ENCODE measurements at places on chromosomes 13 and 19. TPM values are rescaled to one million over a fixed set of nuclear protein-coding genes. Genes with fewer than 3 reads are reported as not detected.

Gene CRB3
- 1.6 TPM for total RNA-seq

Gene HNRNPA1L2
- 6.7 TPM for total RNA-seq

Gene SELENOV
- not detected for total RNA-seq

Gene ZNF491
- not detected for total RNA-seq

Gene MARCHF2
- 29.0 TPM for total RNA-seq

Gene CEACAM7
- total RNA-seq = not detected

- H3K4me3 ChIP-seq = no peak overlapping the region
- peaks cover 2% of the 10 kb centered on the region for H3K27me3 ChIP-seq
- H3K27ac ChIP-seq = peak overlapping the region; percentile 42
- H3K4me1 ChIP-seq = peaks cover 7% of the 10 kb centered on the region
- no peak for DNase-seq
Measured at GRCh38 chr13:76293751-76294150, 592.5 kb downstream of the KCTD12 start.

- H3K27ac ChIP-seq = no peak overlapping the region
- peaks cover 6% of the 10 kb centered on the region for H3K36me3 ChIP-seq
- H3K27me3 ChIP-seq = no peaks in the 10 kb centered on the region
- no peak overlapping the region for H3K4me3 ChIP-seq
- DNase-seq = peak; percentile 39
- peaks cover 63% of the 10 kb centered on the region for H3K4me1 ChIP-seq
Measured at GRCh38 chr13:97278435-97279411, 56.6 kb downstream of the MBNL2 start.

DNA sequence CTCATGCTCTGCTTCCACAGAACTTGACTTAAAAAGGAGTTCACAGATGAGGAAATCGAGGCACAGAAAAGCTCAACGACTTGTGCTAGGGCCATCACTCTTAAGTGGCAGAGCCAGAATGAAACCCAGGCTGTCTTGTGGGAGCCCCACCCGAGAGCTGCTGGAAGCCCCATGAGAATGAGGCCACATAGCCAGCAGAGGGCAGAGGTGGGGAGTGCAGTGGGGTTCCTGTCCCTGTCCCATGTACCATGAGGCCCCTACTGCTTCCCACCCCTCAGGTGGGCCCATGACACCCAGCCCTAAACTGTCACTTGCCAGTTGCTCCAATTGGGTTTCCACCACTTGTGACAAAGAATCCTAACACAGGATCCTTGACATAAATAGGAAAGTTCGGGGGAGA, 175.9 kb downstream of the IRS2 start:
- H3K4me3 ChIP-seq = no peak overlapping the region
- H3K36me3 ChIP-seq = no peaks in the 10 kb centered on the region
- no peak overlapping the region for H3K27ac ChIP-seq
- DNase-seq = no peak
- no peaks in the 10 kb centered on the region for H3K27me3 ChIP-seq

- H3K27ac ChIP-seq = peak overlapping the region; percentile 62
- H3K27me3 ChIP-seq = no peaks in the 10 kb centered on the region
- peak; percentile 64 for DNase-seq
- H3K36me3 ChIP-seq = peaks cover 13% of the 10 kb centered on the region
- peak overlapping the region; percentile 99 for H3K4me3 ChIP-seq
Measured at GRCh38 chr19:45508861-45509691, 1.8 kb downstream of the VASP start.

DNA sequence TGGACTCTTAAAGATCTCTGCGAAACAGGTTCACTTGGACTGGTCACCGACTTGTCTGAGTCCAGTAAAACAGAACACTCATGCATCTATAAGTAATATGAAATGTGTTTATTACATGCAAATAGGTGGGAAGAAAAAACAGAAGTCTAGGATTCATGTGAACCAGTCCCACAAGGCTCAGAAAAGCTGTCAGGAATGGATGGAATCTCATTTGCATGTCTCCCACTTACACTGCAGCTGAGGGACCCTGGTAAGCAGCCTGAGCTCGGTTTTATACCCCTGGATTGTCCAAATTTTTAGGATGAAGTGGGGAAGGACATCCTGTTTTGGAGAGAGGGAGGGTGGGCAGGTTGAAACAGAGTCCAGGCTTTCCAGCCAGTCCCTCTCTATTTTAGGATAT, 1545.1 kb upstream of the PCDH20 start:
- H3K27ac ChIP-seq = no peak overlapping the region
- no peak for DNase-seq
- H3K4me3 ChIP-seq = no peak overlapping the region
- no peaks in the 10 kb centered on the region for H3K36me3 ChIP-seq

- H3K27ac ChIP-seq = no peak overlapping the region
- no peaks in the 10 kb centered on the region for H3K36me3 ChIP-seq
- no peaks in the 10 kb centered on the region for H3K27me3 ChIP-seq
- no peak overlapping the region for H3K4me3 ChIP-seq
- H3K4me1 ChIP-seq = peaks cover 23% of the 10 kb centered on the region
- no peak for DNase-seq
Measured at GRCh38 chr13:35930665-35931631, 200.2 kb downstream of the DCLK1 start.

- no peak overlapping the region for H3K4me3 ChIP-seq
- peak; percentile 14 for DNase-seq
- no peaks in the 10 kb centered on the region for H3K4me1 ChIP-seq
- peaks cover 7% of the 10 kb centered on the region for H3K36me3 ChIP-seq
- no peaks in the 10 kb centered on the region for H3K27me3 ChIP-seq
Measured at GRCh38 chr13:39675904-39676303, 20.4 kb downstream of the COG6 start.

DNA sequence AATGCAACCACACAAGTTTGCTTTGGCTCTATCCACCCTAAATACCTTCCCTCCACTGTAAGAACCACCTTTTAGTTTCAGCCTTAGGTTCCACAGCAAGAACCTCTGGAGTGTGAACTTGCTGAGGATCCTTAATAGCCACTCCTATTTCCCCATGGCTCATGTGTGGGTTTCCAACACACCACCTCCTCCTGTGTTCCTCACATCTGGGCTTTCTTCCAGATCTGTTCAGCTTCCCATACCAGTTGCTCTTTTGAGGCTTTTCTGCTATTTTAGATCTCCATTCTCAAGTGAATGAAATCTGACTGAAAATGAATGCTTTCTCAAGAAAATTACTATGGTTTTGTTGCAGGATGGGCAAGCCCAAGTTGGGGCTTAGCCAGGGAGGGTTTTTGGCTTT, 104.8 kb upstream of the MIR17HG start:
- DNase-seq = peak; percentile 20
- no peaks in the 10 kb centered on the region for H3K36me3 ChIP-seq
- H3K27me3 ChIP-seq = no peaks in the 10 kb centered on the region
- H3K4me3 ChIP-seq = no peak overlapping the region

GRCh38 chr13:112443191-112443994, 67.2 kb downstream of the SPACA7 start:
- no peaks in the 10 kb centered on the region for H3K36me3 ChIP-seq
- H3K4me3 ChIP-seq = no peak overlapping the region
- H3K4me1 ChIP-seq = no peaks in the 10 kb centered on the region
- no peak for DNase-seq
- H3K27ac ChIP-seq = no peak overlapping the region

DNA sequence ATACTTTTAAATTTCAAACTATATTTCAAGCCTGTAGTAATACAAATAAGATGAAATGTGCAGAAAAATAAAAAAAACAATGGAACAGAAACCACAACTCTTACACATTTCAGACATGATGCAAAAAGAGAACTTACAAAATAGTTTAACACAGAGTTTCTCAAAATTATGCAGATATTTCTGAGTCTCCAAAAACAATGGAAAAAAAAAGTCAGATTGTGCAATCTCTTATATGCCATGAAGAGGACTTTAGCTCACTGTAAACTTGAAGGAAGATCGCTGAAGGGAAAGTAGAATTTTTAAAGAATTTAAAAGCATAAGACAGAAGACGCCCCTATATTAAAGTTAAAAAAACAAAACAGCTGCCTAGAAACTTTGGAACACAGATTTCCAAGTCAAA, 20.4 kb downstream of the ZNF708 start:
- H3K36me3 ChIP-seq = peaks cover 26% of the 10 kb centered on the region
- no peak for DNase-seq
- no peaks in the 10 kb centered on the region for H3K4me1 ChIP-seq
- H3K4me3 ChIP-seq = no peak overlapping the region
- no peak overlapping the region for H3K27ac ChIP-seq

DNA sequence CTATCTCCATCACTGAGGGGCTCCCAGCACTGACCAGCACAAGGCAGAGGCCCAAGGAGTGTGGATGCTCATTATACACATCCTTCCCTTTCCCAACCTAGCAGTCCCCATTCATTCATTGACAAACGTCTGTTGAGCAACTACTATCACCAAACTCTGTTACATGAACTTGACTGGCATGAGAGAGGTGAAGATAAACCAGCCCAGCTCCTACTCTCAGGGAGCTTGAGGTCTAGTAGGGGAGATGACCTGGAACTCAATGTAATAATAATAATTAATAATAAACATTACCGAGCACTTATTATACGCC, 8.9 kb upstream of the CEACAM16 start:
- no peaks in the 10 kb centered on the region for H3K36me3 ChIP-seq
- DNase-seq = no peak
- H3K4me1 ChIP-seq = peaks cover 21% of the 10 kb centered on the region
- no peaks in the 10 kb centered on the region for H3K27me3 ChIP-seq
- no peak overlapping the region for H3K4me3 ChIP-seq

- no peak overlapping the region for H3K4me3 ChIP-seq
- H3K36me3 ChIP-seq = peaks cover 14% of the 10 kb centered on the region
- H3K27ac ChIP-seq = peak overlapping the region; percentile 95
- no peaks in the 10 kb centered on the region for H3K27me3 ChIP-seq
- H3K4me1 ChIP-seq = peaks cover 32% of the 10 kb centered on the region
- peak; percentile 67 for DNase-seq
Measured at GRCh38 chr19:3458229-3459088, 21.9 kb downstream of the SMIM24 start.

DNA sequence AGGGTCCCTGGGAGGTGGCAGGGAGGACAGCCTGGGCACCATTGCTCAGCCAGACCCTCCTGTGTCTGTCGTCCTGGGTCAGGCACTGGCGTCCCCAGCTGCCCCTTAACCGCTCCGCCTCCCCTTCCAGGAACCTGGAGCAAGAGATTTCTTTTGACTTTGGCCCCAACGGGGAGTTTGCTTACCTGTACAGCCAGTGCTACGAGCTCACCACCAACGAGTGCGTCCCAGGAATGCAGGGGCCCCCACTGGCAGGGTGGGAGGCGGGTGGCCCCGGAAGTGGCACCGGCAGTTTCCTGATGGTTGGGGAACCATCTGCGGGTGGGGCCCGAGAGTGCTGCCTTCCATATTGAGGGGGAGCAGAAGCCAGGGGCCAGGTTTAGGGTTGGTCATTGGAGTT, 13.0 kb downstream of the PRKCSH start:
- no peak overlapping the region for H3K27ac ChIP-seq
- H3K4me3 ChIP-seq = no peak overlapping the region
- H3K27me3 ChIP-seq = no peaks in the 10 kb centered on the region

DNA sequence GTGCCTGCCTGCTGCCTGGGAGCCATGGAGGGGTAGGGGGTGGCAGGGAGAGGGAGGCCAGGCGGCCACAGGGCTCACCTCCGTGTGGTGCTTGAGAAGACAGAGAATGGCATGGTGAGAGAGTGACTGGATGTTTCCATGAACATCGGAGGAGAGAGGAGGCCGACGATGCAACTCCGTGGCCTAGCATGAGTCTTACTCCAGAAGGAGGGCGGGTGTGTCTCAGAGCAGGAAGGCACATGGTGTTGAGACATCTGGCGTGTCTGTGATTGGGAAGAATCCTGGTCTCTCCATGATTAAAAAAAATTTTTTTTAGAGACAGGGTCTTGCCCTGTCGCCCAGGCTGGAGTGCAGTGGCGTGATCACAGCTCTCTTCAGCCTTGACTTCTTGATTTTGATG, 5.1 kb downstream of the IRGC start:
- no peaks in the 10 kb centered on the region for H3K4me1 ChIP-seq
- no peak overlapping the region for H3K27ac ChIP-seq
- DNase-seq = no peak

GRCh38 chr13:84445776-84446175, 563.5 kb upstream of the SLITRK1 start:
- H3K4me3 ChIP-seq = no peak overlapping the region
- no peaks in the 10 kb centered on the region for H3K36me3 ChIP-seq
- no peaks in the 10 kb centered on the region for H3K27me3 ChIP-seq
- no peaks in the 10 kb centered on the region for H3K4me1 ChIP-seq
- peak; percentile 89 for DNase-seq

GRCh38 chr13:26722321-26722720, 38.3 kb downstream of the GPR12 start:
- H3K27ac ChIP-seq = no peak overlapping the region
- no peaks in the 10 kb centered on the region for H3K27me3 ChIP-seq
- no peaks in the 10 kb centered on the region for H3K36me3 ChIP-seq
- DNase-seq = no peak
- H3K4me1 ChIP-seq = no peaks in the 10 kb centered on the region

GRCh38 chr19:2053601-2054389, 2.8 kb upstream of the MKNK2 start:
- no peak for DNase-seq
- H3K27ac ChIP-seq = no peak overlapping the region
- H3K4me1 ChIP-seq = peaks cover 18% of the 10 kb centered on the region
- no peaks in the 10 kb centered on the region for H3K36me3 ChIP-seq
- no peaks in the 10 kb centered on the region for H3K27me3 ChIP-seq

- H3K4me1 ChIP-seq = peaks cover 24% of the 10 kb centered on the region
- H3K27me3 ChIP-seq = no peaks in the 10 kb centered on the region
- H3K27ac ChIP-seq = no peak overlapping the region
- no peaks in the 10 kb centered on the region for H3K36me3 ChIP-seq
Measured at GRCh38 chr19:46471811-46472543, 614 bp upstream of the PNMA8A start.

- H3K4me3 ChIP-seq = peak overlapping the region; percentile 90
- DNase-seq = peak; percentile 27
- peaks cover 12% of the 10 kb centered on the region for H3K4me1 ChIP-seq
Measured at GRCh38 chr19:45693106-45693788, 781 bp downstream of the QPCTL start.

DNA sequence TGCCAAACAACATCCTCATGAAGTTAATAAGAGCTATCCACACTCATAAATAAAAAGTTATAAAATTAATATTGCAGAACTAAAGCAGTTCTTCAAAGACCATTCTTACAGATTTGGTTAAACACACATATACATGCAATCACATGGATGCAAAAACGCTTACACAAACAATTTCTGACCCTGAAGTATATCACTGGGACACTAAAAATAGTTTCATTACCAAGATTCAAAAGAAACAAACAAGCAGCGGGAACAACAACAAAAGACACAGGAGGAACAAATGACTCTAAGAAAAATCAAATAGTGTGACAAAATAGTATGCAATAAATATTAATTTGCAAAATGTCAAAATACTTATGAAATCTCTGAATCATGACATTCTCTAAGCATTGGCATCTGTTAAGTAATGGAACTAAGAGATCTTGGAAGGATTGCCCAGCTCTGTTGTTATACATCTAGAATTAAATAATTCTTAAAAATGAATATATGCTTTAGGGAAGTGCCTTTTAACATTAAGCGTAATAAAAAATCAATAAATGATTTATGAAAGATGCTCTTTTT, 132.2 kb downstream of the PCDH9 start:
- H3K4me3 ChIP-seq = no peak overlapping the region
- no peaks in the 10 kb centered on the region for H3K4me1 ChIP-seq
- H3K27me3 ChIP-seq = no peaks in the 10 kb centered on the region
- no peak overlapping the region for H3K27ac ChIP-seq
